NCI-H2171 (cell line): ENCODE measurements at places on chromosomes 16 and 17.

GRCh38 chr17:34312080-34312479, 7.2 kb upstream of the CCL8 start:
- DNase-seq, result no peak

DNA sequence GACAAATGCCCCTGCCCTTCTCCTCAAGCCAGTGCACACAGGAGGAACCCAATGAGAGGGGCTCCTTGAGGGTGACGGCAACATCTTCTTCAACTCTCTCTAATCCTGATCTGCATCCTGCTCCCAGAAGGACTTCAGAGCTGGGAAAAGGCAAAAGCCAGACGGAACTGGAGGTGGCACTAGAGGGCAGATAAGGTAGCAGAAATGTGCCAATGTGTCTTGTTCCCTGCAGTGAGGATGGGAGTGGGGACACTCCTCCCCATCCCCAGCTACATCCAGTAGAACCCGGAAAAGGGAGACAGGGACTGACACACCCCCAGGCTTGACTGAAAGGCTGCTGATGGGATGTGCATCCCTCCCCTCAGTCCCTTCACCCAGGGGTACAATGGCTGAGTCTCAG, 28.5 kb downstream of the SRCIN1 start:
- DNase-seq, result no peak

- DNase-seq, result no peak
These were observed 31.1 kb downstream of the C16orf82 start for GRCh38 chr16:27097800-27098230.

- DNase-seq, result no peak
These were observed 3.8 kb downstream of the RASL10B start for GRCh38 chr17:35735036-35735805.

GRCh38 chr17:3157218-3157617, 29.9 kb upstream of the OR1G1 start:
- DNase-seq, result no peak

DNA sequence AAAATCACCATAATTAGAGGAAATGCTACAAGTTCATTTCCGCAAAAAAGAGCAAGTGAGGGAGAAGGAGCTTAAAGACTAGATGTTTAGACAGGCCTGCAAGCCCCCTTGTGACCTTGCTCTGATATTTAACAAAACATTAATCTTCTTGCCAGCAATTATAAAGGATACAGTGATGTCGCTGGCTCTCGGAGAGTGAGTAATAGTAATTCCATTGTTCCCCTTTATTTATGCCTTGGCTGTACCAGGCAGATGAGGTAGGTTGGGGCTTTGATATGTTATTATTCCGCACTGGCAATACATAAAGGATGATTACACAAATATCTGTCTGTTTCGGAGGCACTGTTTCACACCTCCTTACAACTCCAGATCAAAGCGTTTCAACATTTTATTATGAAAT, 204.8 kb upstream of the SALL1 start:
- no peak for DNase-seq

DNA sequence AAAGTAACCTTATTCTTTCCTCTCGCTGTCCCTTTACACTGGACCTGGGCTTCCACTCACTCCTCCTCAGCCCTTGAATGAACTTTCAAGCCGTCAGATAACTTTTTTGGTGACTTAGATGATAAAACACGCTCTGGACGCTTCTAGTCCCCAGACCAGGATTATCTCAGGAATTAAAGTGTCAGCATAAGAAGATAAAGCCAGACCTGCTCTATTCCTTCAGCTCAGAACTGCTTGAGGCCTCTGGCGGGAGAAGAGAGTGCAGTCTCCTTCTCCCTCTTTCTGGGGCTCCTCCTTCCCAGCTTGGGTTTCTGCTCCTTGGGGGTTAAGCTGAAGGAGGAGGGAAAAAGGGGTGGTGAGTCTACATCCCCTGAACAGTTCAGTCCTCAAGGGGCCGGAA, 6.6 kb downstream of the LPO start:
- no peak for DNase-seq

GRCh38 chr16:23302045-23302956, at the start of gene SCNN1B:
SCNN1B (plus strand) TSS chr16:23302302; CDS start chr16:23348600, 46,298 bp downstream.
- DNase-seq, result peak; percentile 49

DNA sequence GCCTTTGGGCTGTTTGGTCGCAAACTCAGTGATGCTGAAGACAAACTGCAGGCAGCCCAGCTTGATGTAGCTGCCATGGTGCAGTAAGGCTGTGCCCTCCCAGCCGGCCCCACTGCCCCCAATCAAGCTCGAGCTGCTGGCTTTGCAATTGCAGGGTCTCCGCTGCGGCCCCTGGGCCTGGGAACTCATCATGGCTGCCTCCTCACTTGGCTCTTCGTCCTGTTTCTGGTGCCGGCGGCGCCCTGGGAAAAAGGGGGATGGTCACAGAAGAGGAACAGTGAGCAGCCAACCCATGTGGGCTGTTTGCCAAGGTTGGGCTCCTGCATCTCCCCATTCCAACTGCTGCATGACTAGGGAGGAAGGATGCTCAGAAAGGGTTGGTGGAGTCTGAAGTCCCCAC, 3.4 kb upstream of the DHRS13 start:
- DNase-seq, result no peak

GRCh38 chr16:30813821-30814189, 26.8 kb upstream of the ZNF629 start:
- no peak for DNase-seq

GRCh38 chr17:69402052-69402451, 12.4 kb upstream of the MAP2K6 start:
- no peak for DNase-seq

DNA sequence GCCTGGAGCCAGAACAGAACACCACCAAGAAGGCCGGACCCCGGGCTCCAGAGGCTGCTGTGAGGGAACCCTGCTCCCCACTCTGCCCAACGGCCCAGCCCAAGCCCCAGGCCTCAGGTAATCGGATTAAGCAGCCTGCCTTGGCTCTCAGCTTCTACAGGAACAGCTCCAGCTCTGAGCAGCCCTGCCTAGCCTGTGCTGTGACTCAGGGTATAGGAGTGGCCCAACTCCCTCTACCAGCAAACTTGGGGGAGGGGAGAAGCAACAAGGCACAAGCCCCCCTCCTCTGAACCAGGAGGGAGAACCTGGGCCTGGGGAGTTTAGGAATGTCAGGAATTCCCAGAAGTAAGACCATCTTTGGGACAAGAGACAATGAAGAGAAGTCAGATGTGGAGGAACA, 849 bp upstream of the SOX15 start:
- no peak for DNase-seq

GRCh38 chr17:48873209-48873608, 19.4 kb upstream of the ATP5MC1 start:
- no peak for DNase-seq

GRCh38 chr16:66562409-66562808, 3.8 kb upstream of the CMTM1 start:
- DNase-seq, result no peak

GRCh38 chr17:81189670-81190530, 23.9 kb upstream of the AATK start:
- no peak for DNase-seq

- DNase-seq, result no peak
These were observed 18.5 kb downstream of the CYTH1 start for GRCh38 chr17:78763561-78763960.

DNA sequence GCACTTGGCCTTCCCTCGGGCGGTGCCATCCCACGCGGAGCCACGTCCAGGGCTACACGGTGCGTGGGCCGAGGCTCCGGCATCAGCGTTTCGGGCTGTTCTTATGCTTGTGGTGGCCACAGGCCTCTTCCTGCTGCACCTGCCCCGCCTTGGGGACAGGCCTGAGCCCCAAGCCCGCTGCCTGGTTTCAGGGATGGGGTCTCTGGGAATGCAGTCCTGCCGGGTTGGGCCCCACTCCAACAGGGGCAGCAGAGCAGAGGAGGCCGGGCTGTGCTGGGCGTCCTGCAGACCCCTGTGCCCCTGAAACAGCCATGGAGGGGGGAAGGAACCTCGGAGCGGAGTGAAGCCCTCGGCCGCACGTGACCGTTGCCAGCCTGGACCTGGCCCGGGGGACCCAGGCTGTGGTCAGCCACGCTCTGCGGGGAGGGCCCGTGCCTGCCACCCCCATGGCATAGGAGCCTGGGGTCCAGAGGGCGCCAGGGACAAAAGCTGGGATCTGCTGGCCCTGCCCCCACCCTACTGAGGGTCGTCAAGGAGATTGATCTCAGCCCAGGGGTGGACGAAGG, 453 bp upstream of the WFIKKN1 start:
- no peak for DNase-seq

- DNase-seq, result no peak
These were observed 31.7 kb downstream of the RBBP6 start for GRCh38 chr16:24571096-24571495.

DNA sequence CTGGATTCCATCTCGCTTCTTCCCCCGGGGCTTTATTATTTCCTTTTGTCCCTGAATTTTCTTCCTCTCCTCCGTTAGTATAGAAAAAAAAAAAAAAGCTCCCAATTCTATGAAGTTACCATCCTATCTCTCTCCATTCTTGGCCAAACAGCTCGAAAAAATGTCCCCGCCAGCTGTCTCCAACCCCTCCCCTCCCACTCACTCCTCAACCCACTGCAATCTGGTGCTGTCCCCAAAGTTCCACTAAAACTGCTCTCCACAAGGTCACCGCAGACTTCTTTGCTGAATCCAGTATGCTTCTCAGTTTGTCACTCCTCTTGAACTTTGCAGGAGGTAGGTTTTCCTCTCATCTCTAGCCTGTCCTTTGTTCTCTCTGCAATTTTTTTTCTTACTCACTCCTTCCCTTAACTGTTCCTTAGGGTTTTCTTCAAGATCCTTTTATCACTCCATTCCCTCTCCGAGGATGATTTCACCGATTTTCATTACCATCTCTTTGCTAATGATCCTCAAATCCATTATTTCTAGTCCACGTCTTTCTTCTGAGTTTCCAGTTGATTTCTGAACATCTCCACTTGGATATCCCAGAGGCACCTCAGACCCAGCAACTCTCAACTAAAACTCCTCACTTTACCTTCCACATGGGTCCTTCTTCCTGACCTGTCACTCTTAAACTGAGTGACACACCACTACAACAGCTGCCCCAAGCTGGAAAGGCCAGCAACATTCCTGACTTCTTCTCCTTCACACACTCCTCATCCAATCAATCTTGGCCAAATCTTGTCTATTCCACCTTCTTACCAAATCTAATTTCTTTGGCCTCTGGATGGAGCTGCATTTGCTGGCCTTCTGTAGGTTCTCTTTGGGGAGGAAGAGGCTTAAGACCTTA, 1.5 kb upstream of the SUMO2 start:
- no peak for DNase-seq

- no peak for DNase-seq
These were observed 9.6 kb downstream of the PIK3R6 start for GRCh38 chr17:8857919-8858318.

DNA sequence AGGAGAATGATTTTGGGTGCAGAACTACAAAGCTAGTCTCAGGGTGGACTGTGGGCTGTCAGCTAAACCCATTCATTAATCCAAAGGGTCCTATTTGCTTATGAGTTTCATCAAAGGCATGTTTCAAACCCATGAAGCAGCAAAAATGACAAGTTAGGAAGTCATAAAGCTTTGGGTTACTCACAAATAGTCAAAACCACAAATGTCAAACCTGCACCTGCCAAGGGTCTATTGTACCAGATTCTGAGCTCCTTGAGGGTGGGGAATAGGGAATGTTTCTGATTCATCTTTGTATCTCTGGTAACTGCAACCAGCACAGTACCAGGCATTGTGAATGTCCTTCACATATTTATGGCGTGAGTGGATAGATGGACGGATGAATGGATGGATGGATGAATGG, 317.7 kb downstream of the MAF start:
- no peak for DNase-seq

GRCh38 chr16:67021321-67021720, 7.6 kb upstream of the CBFB start:
- no peak for DNase-seq

GRCh38 chr16:81040842-81041241, 5.2 kb downstream of the ATMIN start:
- DNase-seq, result no peak

DNA sequence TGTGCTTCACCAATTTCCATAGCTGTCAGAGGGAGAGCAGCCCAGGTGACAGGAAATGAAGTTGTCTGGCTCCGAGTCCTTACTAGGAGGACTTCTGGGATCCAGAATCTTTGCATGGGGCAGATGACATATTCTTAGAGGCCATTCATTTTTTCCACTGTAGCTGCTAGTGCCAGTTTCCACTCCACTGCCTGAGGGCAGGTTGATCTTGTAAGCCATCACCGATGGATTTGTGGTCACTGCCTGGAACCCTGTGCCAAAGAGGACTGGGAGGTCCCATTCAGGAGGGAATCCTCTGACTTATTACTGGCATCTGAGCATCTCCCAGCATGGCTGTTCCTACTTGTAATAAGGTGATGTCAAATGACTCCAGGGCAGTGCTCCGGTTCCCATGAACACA, 144.1 kb upstream of the KCNJ18 start:
- no peak for DNase-seq

DNA sequence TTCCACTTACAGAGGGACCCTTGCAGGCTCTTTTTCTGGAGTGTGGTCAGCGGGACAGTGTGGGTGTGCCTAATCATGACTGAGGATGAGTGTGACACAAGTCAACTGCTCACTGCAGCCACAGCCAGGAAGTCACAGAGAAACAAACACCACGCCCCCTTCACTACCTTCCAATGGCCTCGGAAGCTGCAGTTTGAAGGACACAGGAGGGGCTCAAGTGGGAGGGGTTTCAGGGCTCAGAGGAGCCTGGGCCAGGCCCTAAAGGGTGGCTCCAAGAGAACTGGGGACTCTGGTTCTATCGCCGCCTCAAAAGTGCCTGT, 116.2 kb upstream of the SDK2 start:
- no peak for DNase-seq

- no peak for DNase-seq
These were observed 30.1 kb downstream of the CCL4 start for GRCh38 chr17:36133602-36134236.

DNA sequence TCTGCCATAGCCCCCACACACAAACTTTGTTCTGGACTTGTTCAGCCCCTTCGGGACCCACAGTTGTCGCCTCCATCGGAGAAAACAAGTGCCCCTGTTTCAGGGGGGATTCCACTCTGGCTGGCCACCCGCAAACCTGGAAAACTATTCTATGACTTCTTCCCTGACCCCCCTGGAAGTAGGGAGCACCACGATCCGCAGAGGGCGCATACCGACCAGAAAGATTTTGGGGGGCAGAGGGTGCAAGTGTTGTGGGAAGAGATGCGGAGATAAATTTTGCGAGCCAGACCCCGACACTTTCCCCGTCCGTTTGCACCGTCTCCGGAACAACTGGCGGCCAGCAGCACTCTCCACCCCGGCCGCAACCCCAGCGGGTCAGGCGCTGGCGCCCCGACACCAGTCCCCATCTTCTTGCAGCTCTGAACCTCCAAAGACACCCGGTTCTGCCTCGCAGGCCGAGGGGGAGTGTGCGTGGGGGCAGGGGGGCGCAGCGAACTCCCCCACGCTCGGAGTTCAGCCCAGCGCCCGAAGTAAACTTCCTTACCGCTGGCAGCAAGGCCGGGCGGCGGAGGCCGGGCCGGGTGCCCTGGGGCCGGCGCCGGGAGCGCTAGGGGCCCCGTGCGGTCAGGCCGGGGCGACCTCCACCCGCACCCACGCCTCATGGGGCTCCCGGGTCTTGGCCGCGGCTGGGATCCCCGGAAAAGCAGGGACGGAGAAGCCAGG, 744 bp downstream of the SALL1 start:
- no peak for DNase-seq
